Upper lobe of left lung (tissue), 6 donors: ENCODE measurements at places on chromosomes 3 and 15. TPM values are rescaled to one million over a fixed set of nuclear protein-coding genes. Genes with fewer than 3 reads are reported as not detected.

- DNase-seq, result no peak
These were observed 359.9 kb downstream of the MECOM start for GRCh38 chr3:169303660-169304059.

DNA sequence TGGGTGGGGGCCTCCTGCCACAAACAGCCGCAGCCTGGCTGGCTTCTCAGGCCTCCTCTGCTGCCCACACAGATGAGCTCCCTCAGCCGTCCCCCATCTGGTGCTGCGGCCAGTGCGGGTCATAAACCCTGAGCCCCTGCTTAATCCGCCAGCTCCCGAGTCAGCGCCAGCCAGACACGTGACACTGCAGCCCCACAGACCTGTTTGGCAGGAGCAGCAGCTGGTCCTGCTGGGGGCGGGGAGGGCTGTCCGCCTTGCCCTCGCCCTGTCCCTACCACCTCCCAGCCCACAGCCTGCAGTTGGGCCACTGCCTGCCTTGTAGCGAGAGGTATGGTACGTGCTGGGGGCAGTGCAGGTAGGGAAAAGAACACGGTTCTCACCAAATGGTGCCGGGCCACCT, 86.2 kb downstream of the IQSEC1 start:
- DNase-seq, result peak; percentile 70

GRCh38 chr3:55352668-55353067, 134.4 kb downstream of the WNT5A start:
- no peak for DNase-seq

The GRK7 gene
- total RNA-seq, result not detected

DNA sequence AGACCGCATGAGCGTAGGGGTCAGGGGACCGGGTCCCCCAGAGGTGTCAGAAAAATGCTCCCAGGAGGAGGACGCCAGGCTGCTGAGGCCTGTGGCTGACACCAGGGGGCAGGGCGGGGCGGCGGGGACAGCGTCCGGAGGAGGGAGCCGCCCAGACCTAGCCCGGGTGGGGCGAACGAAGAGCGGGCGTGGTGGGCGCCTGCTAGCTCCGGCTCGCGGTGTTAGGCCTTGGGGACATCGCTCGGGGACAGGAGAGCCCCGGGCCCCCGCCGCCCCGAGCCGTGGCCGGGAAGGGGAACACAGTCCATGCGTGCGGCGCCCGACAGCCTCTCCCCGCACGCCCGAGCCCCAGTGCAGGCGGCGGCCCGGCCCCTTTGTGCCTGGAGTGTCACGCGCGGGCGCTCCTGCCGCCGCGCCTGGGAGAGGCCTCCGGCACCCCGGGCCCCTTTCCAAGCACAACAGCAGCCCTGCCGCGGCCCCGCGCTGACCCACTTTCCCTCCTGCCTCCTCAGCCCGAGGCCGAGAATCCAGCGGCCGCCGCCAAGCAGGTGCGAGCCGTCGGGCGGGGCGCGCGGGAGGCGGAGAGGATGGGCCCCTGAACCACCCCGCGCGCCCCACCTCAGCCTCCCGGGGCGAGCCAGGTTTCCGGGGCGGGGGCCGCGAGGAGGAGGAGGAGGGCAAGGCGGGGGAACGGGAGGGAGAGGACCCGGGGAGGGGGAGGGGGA, 111.0 kb upstream of the KLF13 start:
- peak; percentile 88 for DNase-seq

DNA sequence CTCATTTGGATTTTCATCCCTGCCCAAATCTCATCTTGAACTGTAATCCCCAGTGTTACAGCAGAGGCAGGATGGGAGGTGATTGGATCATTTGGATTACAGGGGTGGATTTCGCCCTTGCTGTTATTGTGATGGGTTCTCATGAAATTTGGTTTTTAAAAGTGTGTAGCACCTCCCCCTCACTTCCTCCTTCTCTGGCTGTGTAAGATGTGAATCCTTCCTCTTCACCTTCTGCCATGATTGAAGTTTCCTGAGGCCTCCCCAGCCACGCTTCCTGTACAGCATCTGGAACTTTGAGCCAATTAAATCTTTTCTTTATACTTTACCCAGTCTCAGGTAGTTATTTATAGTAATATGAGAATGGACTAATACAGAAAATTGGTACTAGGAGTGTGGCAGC, 316.8 kb downstream of the PLCL2 start:
- DNase-seq, result no peak

DNA sequence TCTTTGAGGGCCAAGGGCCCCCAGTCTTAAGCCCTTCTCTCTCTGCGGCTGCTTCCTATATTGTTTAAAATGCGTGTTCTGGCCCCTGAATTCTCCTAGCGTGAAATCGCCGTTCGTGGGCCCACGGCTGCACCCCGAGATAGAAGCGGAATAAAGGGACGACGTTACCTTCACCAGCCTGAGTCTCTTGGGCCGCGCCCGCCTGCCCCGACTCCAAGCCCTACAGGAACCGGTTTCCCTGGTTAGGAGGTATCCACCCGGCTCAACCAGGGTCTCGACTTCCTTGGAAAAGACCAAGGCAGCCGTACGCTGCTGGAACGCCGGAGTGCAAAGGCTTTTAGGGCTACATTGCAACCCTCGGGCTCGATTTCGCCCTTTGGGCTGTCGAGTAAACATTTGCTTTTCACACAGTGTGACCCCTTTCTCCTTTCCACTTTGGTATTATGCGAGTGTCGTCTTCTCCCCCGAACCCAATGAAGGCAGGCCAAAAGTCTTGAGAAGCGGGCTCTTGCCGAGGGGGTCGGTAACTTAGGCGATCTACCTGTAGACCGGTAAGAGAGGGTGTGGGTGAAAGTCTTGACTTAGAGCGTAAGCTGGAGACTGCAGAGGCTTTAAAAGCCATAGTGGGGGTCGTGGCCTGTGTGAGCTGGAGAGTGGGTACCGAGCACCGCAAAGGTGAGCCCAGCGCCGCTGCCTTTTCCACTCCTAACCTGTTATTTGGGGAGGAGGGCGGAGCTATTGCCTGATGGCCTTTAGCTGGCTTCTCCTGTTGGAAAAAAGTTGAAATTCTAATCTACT, 2.0 kb downstream of the TRIM71 start:
- DNase-seq, result peak; percentile 84

The GRM2 gene
- 0.57 TPM for total RNA-seq

GRCh38 chr15:82768414-82769054, 37.3 kb downstream of the FSD2 start:
- DNase-seq, result no peak

- no peak for DNase-seq
These were observed 15.0 kb upstream of the SOX2 start for GRCh38 chr3:181696626-181697230.

The AQP9 gene
- total RNA-seq, result 67.1 TPM

GRCh38 chr3:140316466-140316865, 361.4 kb upstream of the TRIM42 start:
- DNase-seq, result no peak

DNA sequence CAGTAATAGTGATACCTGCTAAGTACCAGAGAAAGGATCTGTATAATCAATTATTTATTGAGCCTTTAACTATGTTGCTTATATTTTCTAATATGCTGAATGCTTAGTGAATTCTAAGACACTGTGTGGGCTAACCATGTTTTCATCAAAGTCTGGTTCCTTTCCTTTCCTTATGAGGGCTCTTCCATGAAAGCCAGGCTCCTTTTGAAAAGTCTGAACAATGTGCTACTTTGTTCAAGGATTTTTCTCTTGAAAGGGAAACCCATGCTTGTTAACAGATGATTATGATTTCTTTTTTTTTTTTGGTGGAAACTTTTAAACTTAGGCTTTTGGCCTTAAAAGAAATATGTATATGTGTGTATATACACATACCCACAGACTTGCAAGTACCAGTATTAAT, 17.0 kb downstream of the YEATS2 start:
- no peak for DNase-seq

The OR5H1 gene
- total RNA-seq, result not detected

GRCh38 chr3:14415501-14415900, 13.1 kb downstream of the SLC6A6 start:
- no peak for DNase-seq

The SAXO2 gene
- 24.1 TPM for total RNA-seq

DNA sequence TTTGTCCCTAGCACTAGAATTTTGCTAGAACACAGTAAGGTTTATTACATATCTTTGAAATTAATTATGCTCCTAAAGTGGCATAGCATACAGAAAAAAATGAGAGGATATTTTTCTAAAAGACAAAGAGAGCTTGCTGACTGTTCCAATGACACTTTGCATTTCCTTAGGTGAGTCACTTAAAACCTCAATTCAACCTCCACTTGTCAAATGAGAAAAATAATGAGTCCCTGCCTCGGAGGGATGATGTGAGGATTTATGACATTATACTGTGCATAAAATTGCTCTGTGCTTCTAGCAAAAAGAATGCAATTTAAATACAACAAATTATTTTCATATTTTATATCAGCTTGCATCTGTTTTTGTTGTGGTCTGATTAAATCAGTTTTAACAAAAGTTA, 1417.0 kb upstream of the ALCAM start:
- no peak for DNase-seq

DNA sequence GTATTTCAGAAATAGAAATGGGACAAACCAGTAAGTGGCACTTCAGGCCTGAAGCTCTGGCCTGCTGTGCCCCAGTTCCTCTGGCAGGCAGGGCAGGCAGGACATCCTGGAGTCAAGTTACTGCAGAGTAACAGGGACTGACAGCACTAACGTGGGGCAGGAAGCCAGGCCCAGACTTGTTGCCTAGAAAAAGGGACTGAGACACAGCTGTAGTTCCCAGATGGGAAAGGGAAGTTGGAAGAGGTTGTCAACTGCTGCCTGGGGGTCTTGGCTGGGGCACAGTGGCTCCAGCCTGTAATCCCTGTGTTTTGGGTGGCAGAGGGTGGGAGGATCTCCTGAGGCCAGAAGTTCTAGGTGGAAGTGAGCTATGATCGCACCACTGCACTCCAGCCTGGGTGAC, 171.9 kb downstream of the FMN1 start:
- no peak for DNase-seq

DNA sequence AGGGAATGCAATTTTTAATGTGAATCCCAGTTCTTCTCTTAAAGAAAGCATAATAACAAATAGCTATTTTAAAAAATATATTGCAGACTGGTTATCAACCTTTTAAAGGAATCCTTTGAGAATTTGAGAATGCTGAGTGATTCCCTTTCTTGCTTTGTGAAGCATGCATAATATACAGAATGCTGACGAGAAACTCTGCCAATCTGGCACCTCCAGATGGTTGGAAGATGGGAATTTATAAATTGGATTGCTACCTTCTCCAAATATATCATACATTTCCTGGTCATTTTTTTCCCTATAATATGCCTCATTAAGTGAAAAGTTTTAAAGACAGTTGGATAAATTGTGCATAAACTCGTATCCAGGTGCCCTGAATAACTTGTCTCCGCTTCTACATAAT, 333.9 kb upstream of the ARPP21 start:
- DNase-seq, result no peak
